ENCODE measurements at places on chromosomes 3 and 15.

- DNase-seq: no peak
Observed at GRCh38 chr3:124540550-124541211, 189.6 kb upstream of the UMPS start.

DNA sequence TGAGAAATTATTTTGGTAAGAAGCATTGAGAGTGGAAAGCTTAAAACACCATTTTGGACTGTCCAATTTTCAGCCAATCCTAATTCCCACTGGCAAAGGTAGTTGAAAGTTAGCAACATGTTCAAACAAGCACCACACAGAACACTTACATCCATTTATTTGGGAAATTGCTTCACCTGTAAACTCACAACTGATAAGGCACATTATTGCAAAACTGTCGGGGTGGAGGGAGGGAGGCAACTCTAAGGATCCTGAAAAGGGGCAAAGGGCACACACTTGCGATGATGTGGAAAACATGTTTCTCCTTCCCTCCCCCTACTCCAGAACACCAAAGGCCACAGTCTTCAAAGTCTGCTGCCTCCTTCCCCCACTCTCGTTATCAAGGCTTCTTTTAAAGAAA lies 9.4 kb downstream of the TMEM41A start:
- DNase-seq: no peak

- DNase-seq: peak; percentile 40
Observed at GRCh38 chr15:68256675-68257450, 20.7 kb upstream of the FEM1B start.

- no peak for DNase-seq
Observed at GRCh38 chr3:135706758-135707375, 258.7 kb upstream of the PPP2R3A start.

- DNase-seq: no peak
Observed at GRCh38 chr3:139518306-139518705, 21.2 kb downstream of the RBP1 start.

DNA sequence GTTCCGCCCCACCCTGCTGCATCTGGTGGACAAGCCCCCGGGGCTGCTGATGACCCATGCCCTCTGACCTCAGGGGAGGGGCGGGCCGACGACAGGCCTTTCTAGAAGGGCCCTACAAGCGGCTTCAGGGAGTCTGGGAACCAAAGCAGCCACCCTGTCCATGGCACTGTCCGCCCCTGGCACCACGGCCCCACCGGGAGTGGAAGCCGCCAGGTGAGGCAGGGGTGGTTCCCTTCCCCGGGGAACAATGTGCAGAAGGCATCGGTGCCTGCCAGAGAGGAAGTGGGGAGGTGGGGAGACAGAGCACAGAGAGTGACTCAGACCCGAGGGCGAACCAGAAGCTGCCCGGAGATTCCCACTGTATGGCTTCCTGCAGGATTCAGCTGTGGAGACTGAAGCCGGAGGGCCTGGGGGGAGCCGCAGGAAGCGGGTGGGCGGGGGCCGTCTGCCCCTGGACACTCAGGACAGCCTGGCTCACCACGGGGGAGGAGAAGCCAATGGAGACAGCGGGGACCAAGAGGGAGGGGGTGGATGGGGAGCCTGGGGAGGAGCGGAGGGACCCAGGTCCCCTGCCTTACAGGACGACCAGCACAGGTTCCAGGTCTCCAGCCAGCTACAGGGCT lies 134.0 kb downstream of the TPRA1 start:
- DNase-seq: no peak

DNA sequence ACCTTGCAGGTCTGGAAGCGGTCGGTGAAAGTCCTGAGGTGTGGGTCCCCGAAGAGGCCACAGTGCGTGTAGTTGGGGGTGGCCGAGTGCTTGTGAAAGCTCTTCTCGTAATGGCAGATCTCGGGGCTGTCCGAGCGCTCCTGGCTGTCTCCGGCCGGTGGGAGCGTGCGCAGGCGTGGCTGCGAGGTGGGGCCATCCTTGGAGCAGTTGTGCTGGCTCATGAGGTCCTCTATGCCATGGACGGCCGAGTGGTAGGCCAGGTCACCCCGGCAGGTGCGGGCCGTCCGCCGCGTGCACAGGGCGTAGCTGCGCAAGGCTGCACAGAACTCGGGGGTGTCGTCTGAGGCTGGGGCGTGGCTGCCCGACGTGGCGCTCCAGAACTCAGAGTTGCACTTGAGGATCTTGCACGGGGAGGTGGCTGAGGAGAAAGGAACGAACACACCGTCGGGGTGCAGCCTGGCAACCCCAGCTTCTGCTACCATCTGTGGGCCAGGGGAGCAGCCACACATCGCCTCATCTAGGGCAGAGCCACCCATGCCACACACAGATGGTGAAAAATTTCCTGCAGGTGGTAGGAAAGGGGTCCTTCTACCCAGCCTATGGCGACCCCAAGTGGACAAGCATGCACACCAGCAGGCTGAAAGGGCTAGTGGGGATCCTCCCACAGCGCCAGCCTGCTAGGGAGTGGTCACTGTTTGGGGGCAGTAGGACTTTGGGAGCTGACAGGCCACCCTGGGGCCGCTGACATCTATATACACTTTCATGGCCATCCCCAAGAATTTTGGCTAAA lies 36.7 kb downstream of the RGMA start:
- no peak for DNase-seq

DNA sequence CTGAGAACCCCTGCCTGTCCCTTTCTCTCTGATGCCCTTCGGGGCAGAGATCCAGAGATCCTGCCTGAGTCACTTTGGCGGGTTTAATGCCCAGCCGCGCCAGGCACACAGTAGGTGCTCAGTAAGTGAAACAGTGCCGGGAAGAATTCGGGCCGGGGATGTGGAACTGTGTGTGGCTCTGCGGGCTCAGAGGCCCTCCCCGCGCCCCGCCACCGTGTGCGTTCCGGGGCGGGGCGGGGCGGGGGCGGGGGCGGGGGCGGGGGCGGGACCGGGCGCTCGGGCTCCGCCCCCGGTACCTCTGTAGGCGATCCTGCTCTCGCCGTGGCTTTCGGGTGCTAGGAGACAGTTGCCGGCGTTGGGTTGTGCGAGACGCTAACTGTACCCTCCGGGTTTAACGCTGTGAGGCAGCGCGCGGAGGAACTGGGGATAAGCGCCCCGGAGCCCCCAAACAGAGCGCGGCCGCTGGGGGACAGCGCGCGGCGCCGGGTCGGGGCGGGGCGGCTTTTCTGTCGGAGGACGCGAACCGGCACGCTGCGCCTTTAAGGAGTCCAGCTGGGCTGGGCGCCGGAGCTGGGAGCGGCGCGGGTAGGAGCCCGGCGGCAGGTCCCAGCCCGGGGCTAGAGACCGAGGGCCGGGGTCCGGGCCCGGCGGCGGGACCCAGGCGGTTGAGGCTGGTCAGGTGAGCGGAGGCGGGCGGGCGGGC lies at the start of gene ABHD6:
Gene ABHD6, plus strand, starts transcription at position 555 of the 703 bp plus-strand sequence. CDS start 18,795 bp downstream, outside the sequence.
- DNase-seq: peak; percentile 62

DNA sequence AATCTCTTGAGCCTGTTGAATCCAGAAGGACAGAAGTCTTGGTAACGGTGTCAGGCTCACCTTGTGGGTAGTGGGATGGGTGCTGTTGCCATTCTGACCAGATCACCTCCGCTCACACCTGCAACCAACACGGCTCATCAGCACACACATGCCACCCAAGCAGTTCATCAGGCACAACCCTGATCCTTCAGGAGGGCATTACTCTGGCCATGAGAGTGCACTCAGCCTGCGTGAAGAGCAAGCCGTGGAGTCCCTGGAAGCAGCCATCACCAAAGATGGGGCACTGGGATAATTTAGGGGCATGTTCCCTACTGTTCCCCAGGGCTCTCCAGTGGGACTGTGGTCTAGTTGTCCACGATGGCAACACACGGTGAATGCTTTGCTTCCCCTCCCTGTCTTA lies 120.5 kb downstream of the SHQ1 start:
- DNase-seq: no peak

DNA sequence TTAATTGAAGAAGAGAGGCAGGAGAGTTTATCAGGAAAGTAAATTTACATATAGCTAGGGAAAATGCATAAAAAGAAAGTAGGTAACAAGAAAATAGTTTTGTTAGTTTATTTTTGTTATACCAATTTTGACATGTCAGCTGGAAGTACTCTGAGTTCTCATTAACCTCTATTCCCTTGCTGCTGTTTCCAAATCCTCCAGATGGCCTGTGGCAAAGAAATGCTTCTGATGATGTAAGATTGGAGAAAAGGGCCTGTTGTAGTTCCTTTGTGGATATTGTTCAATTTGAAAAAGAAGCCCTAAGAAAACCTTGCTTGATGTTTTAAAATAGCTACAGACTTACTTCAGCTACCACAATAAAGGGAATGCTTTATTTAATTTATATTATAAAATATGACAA lies 192.9 kb upstream of the SLITRK3 start:
- DNase-seq: no peak

- DNase-seq: no peak
Observed at GRCh38 chr3:16064642-16065414, 109.7 kb upstream of the GALNT15 start.

DNA sequence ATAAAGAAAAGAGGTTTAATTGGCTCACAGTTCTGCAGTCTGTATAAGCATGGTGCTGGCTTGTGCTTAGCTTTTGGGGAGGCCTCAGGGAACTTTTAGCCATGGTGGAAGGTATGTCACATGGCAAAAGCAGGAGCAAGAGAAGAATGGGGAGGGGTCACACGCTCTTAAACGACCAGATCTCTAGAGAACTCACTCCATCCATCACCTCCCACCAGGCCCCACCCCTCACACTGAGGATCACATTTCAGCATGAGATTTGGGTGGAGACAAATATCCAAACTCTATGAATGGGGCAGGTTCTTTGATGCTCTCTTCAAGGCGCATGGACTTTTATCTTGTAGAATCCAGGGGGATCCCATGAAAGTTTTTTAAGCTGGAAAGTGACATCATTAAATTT lies 75.7 kb downstream of the ITPR1 start:
- no peak for DNase-seq

GRCh38 chr3:118772547-118773011 lies 262.1 kb downstream of the IGSF11 start:
- DNase-seq: no peak

DNA sequence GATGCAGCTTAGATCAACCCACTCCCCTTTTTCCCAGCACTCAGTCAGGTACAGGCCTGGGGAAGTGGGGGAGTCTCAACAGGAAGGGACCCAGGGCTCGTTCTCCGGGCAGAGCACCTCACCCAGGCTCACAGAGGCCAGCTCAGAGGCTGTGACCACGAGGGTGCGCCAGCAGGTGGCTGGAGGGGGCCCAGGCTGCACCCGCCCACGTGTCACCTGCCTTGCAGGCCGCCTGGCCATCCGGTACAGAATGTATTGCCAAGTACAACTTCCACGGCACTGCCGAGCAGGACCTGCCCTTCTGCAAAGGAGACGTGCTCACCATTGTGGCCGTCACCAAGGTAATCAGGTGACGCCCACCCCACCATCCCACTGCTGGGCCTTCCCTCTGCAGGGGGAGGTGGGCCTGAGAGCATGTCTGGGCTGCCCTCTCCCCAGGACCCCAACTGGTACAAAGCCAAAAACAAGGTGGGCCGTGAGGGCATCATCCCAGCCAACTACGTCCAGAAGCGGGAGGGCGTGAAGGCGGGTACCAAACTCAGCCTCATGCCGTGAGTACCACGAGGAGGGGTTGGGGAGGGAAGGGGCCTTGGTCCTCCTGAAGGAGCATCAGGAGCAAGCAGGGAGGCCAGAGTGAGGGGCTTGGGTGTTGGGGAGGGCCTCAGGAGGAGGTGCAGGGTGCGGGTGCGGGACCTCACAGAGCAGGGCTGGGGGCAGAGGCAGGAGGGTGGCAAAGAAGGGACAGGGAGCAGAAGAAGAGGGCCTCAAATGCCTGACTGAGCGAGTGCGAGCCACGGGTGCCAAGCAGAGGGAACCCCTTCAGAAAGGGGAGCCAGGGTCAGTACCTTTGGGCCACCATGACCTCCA lies 14.0 kb upstream of the LMAN1L start:
- DNase-seq: no peak

GRCh38 chr3:61414456-61414855 lies 146.9 kb upstream of the PTPRG start:
- no peak for DNase-seq

DNA sequence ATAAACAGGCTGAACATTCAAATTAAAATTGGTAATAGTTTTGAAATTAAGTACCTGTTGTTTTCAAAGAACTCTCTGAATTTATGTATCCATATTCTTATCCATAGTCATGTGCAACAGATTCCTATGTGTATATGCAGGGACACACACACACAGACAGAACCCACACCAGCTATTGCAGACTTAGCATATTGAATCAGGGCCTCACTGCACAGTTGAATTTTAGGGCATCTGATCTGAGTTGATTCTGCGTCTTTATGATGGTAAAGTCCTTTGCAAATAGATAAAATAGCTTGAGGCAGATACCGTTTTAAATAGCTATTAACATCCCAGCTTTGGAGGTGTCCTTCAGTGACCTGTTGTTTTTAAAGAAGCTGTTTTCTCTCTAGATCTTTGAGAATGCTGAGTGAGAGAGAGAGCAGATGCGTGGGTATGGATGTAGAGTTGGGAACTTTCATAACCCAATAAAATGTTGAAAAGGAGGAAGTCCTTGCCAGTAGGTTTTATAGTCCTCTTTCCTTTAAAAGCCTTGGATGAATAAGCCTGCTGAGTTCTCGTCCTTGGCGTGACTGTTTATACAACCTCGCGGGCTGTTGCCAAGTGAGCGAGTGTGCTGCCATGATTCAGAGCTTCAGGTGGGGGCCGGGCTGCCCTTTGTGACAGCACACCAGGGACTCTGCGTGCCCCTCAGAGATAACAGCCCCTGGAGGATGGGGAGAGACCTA lies 18.3 kb downstream of the MYZAP start:
- DNase-seq: no peak

- no peak for DNase-seq
Observed at GRCh38 chr3:63521657-63522056, 130.8 kb upstream of the SNTN start.

DNA sequence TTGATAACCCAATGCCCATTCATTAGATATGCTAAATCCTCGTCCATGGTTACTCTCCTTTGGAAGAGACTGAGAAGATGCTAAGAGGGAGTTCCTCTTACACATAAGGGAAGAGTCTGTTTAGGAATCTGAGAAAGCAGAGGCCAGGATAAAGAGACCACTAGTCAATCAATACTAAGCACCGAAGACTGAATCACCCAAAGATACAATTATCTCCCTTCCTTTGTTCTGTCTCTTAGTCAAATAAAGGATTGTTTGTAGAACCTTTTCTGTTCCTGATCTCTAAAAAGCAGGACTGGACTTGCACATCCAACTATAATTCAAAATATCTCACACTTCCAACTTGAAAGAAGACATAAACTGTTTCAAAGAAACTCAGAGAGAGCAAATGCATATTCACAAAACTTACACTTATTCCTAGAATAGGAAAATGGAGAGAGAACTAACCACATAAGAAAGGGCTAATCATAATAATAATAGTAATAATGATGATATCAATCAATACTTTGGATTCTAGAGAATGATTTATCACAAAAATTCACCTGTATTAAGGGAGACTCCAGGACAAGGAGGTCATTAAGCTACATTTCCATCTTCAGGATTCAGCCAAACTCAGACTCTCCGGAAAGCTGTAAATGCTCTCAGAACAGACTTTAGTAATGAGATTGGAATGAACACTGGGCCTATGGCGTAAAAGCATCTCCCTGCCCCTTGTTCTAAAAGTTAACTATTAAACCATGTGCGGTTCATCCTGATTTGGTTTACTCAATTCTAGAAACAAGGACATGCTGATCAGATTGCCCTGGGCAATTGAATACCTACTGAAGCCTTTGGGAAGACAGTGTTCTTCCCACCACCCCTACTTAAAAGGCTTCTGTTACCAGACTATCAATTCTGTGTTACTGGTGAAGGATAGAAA lies 401.5 kb downstream of the ZBTB20 start:
- DNase-seq: no peak

Data from stimulated activated CD8-positive, alpha-beta memory T cell treated with anti-CD3 and anti-CD28 coated beads, Interleukin-7, amount 100 ng/mL, for 48 hours (primary cell).